ENCODE measurements at places on chromosomes 5 and 9.

- DNase-seq: no peak
Observed at GRCh38 chr9:83312537-83312936, 225.7 kb downstream of the FRMD3 start.

DNA sequence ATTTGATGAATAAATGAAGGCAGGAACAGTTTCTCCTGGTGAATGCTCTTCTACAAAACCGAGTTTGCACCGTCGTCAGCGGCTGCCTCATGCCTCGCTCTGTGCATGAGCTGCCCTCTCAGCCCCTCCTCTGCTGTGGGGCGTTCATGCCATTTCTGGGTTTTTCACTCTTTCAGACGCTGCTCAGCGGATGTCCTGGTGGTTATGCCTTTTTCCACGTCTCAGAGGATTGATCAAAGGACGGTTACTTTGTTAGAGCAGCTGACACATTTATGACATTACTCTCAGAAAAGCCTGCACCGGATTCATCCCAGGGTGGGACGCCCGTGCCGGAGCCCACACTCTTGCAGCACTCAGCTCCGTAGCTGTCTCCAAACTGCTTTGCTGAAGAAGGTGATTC is 195.9 kb upstream of the PPP1R26 start:
- no peak for DNase-seq

DNA sequence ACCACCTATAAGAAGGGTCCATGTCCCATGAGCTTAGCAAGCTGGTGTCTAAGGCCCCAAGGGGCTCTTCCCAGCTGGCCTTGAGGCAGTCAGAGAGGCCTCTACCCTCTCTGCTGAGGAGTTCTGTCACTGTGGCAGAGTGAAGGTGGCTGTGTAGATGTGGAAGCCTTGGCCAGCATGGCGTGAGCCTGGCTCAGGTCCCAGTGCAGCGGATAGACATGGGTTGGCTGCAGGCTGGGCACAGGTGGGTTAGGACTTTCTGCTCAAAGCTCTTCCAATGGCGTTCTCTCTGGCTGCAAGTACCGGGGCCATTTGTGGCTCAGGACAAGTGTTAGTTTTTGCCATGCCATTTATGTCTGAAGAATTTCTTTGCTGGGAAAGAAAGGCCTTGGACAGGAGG is 47.3 kb downstream of the JADE2 start:
- no peak for DNase-seq

GRCh38 chr9:128633601-128634000 is 23.0 kb downstream of the DYNC2I2 start:
- no peak for DNase-seq

- DNase-seq: peak; percentile 97
Observed at GRCh38 chr9:115717711-115718173, 435.8 kb upstream of the PAPPA start.

- peak; percentile 63 for DNase-seq
Observed at GRCh38 chr9:27276193-27277030, 20.5 kb downstream of the EQTN start.

DNA sequence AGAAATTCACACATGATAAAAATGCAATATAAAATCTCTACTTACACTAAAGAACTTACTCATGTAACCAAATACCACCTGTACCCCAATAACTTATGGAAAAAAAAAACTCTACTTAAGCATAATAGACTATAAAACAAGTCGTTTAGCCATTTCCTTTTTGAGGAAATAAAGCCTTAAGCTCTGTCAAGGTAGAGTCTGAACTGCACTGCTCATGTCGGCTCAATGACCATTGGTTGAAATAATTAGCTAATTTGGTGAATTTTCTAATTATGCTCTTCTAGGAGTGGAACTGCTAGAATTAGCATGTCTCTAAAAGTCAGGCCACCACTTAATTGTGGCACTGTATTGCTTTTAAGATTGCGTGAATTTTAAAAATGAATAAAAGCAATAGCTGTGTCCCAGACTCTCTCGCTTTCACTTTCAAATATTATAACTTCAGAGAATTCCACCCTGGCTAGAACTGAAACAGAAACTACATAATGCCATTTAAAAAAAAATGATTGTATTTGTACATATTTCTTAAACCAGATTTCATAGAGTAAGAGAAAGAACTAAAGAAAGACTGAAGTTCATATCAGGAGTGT is 113.0 kb upstream of the PCA3 start:
- peak; percentile 17 for DNase-seq

DNA sequence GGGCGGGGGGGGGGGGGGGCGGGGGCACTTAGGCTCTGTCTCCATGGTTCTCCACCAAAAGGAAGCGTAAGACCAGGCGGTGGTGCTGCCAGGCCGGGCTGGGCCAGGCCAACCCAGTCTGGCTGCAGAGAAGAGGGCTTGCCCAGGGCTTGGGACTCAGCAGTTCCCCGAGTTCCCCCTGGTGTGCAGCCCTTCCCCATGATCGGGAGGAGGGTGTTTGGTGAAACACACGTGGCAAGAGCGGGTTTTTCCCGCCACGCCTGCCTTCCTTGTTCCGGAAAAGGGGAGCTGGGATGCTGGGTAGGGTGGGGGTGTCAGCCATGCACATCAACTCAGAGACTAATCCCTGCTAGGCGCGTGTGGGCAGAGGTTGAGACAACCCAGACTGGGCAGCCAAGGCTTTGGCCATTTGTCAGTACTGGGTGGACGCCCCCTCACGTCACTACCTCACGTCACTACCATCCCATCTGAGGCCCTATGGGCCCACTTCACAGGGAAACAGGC is 32.9 kb downstream of the PRRX2 start:
- DNase-seq: peak; percentile 85

DNA sequence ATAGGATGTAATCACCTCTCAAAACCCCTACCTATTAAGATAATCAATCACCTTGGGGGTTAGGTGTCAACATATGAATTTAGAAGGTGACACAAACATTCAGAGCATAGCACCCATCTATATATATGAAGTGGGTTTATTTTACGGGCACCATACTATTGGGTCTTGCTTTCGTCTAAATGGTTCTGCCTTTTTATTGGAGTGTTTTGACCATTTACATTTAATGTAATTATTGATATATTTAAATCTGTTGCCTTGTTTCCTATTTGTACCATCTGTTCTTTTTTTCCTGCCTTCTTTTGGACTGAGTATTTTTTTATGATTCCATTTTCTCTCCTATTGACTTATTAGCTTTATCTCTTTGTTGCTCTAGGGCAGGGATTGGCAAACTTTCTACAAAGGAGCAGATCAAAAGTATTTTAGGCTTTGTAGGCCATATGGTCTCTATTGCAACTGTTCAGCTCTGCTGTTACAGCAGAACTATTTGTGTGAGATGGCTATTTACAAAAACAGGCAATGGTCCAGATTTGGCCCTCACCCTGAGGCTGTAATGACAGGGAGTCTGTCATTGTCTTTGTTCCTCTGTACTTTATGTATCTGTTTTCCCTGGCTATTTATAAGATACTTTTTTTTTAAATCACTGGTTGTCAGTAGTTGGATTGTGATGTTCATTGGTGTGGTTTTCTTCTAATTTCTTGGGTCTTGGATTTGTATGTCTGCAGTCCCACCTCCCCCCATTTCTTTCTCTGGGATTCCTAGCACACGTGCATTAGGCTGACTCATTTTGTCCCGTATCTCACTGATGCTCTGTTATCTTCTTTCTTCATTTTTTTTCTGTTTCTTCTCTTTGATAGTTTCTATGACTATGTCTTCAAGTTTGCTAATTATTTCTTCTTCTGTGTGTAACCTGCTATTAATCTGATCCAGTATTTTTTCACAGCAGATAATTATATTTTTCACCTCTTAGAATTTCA is 127.1 kb downstream of the DAB2IP start:
- no peak for DNase-seq

- no peak for DNase-seq
Observed at GRCh38 chr5:68458416-68459021, 243.0 kb downstream of the PIK3R1 start.

DNA sequence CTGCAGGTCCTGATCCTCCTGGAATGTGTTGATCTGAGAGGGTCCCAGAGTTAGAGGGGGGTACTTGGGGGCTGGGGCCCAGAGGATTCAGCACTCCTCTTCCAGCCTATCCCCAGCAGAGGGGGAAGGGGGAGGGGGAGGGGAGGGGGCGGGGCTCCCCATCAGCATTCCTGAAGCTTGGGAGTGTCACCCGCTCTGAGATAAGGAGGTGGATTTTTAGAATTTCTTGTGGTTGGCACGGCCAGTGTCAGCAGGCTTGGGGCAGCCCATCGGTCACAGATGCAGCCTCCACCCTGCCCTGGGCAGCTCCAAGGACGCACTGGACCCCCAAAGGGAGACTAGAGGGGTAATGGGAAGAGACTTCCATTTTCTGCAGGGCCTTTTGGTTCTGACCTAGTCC is 5.3 kb downstream of the FGF18 start:
- DNase-seq: no peak

- DNase-seq: no peak
Observed at GRCh38 chr5:36839489-36840476, 36.8 kb upstream of the NIPBL start.

- no peak for DNase-seq
Observed at GRCh38 chr5:133050521-133050920, 1.3 kb upstream of the HSPA4 start.

- no peak for DNase-seq
Observed at GRCh38 chr9:129063061-129063460, 17.9 kb upstream of the DOLPP1 start.

DNA sequence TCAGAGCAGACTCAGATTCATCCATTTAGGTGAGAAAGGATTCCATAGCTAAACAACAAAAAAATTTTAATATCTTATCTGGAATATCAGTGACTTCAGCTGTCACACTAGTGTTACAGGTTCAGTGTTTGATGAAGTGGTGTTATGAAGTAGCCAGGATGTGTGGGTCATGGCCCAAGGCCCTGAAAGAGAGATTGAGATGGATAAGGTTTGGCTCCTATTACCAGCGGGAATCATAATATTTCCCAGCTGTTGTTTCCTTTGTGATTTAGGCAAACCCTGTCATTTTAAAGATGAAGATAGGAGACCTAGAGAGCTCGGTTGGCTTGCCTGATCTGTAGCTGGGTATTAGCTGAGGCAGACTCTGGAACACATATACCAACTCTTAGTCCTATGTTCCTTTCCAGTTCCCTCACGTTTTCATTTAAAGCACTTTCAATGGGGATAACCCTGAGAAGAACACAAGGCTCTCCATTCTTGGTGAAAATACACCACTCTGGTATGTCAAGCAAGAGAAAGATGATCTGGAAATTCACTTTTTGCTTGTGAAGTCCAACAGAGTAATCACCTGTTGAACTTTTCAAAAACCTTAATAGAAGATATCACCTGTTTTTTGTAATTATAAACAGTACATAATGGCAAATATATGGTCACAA is 54.8 kb downstream of the SV2C start:
- no peak for DNase-seq

DNA sequence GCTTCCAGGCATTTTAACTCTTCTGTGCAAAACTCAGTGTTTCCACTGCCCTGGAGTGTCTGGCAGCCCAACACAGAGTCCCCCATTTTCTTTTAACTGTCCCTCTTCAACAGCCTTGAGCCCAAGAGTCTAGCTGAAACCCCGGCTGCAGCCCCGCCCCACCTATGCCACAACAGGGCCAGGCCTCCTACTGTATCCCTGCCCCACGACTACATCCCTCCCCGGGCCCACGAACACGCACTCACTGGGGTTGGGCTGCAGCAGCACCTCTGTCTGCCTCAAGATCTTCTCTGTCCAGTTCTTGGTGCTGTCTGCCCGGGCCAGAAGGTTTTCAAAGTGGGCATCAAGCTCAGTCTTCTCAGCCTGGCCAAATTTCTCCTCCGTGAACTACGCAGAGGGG is 6.1 kb downstream of the SH3GLB2 start:
- DNase-seq: no peak

DNA sequence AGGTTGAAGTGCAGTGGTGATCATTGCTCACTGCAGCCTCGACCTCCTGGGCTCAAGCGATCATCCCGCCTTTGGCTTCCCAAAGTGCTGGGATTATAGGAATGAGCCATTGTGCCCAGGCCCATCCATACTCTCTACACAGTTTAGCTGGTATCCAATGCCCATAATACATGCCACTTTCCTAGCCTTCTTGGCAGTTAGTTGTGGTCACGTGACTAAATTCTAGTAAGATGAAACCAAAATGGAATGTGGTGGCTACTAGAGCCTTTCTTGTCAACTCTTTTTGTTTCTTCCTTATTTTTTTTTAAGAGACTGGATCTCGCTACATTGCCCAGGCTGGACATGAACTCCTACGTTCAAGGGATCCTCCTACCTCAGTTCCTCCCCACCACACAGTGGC is 15.3 kb upstream of the KIF27 start:
- no peak for DNase-seq

DNA sequence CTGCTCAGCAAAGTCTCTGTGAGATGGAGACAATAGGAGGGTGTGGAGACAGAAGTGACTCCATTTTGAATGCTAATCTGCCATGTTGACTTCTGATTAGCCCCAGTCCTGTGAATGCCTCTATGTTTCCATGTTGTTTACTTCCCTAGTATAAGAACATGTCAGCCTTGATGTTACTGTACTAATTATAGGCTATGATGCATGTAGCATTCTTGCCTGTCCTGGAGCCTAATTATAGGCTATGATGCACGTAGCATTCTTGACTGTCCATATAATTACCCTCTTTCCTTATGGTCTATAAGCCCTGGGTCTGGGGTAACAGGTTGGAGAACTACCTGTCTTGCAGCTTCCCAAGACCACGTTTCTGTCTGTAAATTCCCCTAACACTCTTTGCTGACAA is 353.3 kb upstream of the CLINT1 start:
- DNase-seq: no peak

DNA sequence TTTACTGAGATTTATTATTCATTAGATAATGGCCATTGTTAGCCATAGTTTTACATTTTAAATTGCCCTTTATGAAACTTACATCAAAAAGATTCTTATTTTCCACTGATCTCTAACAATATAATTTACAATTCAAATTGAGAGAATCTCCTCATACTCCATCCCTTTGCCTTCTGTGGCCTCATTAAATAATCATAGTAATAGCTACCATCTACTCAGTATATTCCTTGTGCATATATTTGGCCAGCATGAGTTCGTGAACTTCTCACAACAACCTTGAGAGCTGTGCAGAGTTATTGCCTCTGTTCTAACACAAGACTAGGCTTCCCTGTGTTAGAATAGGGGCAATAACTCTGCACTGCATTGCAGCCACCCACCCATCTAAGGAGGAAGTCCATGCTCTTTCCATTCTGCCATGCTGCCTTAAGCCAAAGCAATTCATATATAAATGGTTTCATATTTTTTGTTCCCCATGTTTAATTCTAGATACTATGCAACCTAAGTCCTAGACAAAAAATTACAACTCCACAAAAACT is 99.1 kb downstream of the ADAMTSL1 start:
- no peak for DNase-seq

- no peak for DNase-seq
Observed at GRCh38 chr9:105714020-105714331, 19.6 kb downstream of the TMEM38B start.

DNA sequence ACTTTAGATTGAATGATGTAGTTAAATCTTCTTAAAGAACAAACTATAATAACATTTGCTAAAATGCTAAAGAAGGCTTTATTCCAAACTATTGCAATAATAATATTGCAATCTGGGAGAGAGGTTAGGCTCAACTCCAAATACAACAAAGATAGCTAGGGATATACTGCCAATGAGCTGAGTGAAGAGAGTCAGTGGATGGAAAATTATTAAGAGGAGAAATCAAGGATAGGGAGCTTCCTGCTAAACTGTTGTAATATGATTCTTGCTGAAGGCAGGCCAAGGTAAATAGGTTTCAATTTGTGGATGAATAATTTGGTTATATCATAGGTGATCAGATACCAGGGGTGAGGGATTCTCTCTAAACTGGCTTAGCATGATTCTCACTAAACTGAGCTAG is 1651.5 kb downstream of the EFNA5 start:
- DNase-seq: peak; percentile 46

- DNase-seq: no peak
Observed at GRCh38 chr5:7881091-7881490, 12.1 kb downstream of the MTRR start.

Data from fibroblast of skin of scalp (primary cell).